ENCODE measurements at places on chromosomes 3 and 15.

DNA sequence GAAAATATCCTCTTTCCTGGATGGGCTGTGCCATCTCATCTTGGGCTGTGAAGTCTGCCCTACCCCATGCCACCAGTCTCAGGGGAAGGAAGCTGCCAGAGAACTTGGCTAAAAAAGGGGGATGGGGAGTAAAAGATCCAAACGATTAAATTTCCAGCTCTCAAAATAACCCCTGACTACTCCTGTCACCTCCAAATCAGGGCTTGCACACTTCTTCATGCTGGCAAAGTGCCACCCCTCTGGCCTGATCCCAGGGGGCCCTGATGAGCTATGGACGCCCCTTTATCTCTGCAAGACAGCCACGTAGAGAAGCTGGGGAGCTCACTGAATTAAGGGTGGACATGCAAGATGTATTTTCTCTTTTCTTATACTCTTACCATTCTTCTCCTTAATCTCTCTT is 1.2 kb upstream of the MLF1 start:
- DNase-seq = no peak

DNA sequence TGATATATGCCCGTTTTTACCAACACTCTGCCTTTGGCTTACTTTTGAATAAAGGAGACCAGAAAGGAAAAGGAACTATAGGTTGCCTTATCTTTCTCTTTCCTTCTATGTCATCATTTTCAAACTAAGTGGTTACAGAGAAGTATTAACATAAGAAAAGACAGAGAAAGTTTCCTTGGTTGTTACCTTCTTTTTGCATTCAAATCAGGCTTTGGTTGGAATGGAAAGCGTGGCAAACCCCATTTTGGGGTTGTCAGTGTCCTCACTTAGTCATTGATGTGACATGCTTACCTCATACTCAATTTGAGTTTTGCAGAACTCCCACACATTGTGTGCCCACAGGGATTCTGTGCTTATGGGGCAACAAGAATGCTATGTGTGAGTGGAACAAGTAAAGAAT is 3.7 kb upstream of the THRB start:
- DNase-seq = no peak

DNA sequence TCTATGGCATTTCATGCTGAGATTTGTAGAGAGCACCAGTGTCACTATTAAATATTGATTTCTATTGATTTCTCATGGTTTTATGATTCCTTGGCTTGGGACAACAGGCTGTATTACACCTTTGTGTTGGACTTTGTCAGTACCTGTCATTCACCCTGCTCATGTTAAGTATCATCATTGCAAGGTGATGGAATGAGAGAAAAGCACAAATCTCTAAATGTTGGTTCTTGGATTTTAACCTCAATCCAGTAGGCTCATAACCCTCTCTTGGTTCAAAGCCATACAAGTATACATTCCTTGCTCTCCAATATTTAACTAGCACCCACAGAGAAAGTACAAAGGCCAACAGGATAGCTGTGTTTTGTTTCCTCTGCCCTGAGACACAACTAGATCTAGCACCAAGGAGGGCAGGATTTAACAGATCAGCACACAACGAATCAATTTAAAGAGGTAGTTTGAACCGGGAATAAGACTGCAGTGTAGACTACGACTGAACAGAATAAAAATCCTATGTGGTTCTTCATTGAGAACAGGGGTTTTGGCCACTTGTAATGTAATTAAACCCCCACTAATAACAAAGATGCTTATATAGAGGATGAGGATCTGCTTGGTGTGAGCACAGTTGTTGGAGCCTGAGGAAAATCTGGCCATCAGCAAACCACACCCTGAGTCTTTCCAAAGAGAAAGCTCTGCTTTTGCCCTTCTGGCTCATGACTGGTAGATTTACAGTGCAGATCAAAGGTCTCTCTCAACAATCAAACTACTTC is 78.0 kb upstream of the TNFSF10 start:
- DNase-seq = no peak

DNA sequence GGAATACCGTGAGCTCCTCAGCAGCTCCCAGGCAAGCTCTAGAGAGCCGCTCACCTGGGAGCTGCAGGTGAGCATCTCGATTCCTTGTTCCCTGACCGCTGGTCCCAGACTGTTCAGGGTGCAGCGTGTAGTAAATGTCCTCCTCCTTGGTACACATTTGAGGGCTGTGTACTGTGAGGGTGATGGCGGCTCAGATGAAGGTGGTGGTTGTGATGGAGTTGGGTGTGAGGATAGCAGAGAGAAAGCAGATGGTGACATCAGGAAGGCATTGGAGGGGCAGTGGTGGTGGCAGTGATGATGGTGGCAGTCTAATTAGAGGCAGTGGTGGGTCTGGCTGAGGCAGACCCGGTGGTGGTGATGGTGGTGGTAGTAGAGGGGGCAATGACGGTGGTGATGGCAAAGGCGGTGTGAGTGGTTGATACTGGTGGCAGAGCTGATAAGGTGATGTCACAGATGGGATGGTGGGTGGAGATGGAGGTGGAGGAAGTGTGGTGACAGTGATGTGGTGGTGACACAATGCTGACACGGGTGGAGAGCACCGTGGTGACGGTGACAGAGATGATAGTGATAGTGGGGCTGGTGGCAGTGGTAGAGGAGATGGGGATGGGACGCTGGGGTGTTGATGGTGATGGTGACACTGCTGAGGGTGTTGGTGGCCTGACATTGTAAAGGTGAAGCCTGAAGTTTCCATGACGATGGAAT is at the start of gene DNAJB8:
Gene DNAJB8 (minus strand): TSS at position 51 of the 702 bp plus-strand sequence. CDS start 3,645 bp downstream, outside the sequence.
- no peak for DNase-seq

DNA sequence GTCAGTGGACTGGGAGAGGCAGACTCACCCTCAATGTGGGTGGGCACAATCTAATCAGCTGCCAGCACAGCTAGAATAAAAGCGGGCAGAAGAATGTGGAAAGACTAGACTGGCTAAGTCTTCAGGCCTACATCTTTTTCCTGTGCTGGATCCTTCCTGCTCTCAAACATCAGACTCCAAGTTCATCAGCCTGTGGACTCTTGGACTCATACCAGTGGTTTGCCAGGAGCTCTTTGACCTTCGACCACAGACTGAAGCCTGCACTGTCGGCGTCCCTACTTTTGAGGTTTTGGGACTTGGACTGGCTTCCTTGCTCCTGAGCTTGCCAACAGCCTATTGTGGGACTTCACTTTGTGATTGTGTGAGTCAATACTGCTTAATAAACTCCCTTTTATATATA is 68.0 kb downstream of the CNTN3 start:
- no peak for DNase-seq

DNA sequence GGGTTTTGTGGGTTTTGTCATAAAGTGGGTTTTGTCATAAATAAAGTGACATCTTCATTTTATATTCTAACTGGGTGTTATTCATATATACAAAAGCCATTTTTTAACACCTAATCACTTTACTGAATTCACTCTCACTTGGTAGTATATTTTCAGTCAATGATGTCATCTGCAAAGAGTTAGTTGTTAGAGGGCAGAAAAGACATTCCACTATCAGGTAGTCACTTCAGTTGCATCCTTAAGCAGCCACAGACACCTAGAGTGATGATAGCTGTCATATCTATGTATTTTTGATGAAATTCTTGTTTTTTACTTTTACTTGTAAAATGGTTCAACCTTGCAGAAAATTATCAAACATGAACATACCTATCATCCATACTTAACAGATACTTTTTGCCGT is 89.0 kb downstream of the DHX36 start:
- DNase-seq = no peak

GRCh38 chr3:197219619-197220018 is 78.8 kb downstream of the DLG1 start:
- DNase-seq = no peak

Data from stimulated activated CD8-positive, alpha-beta memory T cell treated with anti-CD3 and anti-CD28 coated beads, Interleukin-4, amount 100 ng/mL, for 24 hours (primary cell).